ENCODE measurements at places on chromosomes 1 and 21. TPM values are rescaled to one million over a fixed set of nuclear protein-coding genes. Genes with fewer than 3 reads are reported as not detected.
A peak's percentile ranks its signal among the peaks of the same experiment; 100 is the strongest.

- no peaks in the 10 kb centered on the region for H3K4me1 ChIP-seq
- H3K4me3 ChIP-seq: no peak overlapping the region
- H3K27me3 ChIP-seq: no peaks in the 10 kb centered on the region
- DNase-seq: no peak
Measured at GRCh38 chr1:91958926-91959325, 9.7 kb downstream of the BRDT start.

GRCh38 chr1:216604771-216605170 is 118.5 kb downstream of the ESRRG start:
- no peak overlapping the region for H3K27ac ChIP-seq
- peaks cover 2% of the 10 kb centered on the region for H3K27me3 ChIP-seq
- no peak for DNase-seq
- no peaks in the 10 kb centered on the region for H3K36me3 ChIP-seq

DNA sequence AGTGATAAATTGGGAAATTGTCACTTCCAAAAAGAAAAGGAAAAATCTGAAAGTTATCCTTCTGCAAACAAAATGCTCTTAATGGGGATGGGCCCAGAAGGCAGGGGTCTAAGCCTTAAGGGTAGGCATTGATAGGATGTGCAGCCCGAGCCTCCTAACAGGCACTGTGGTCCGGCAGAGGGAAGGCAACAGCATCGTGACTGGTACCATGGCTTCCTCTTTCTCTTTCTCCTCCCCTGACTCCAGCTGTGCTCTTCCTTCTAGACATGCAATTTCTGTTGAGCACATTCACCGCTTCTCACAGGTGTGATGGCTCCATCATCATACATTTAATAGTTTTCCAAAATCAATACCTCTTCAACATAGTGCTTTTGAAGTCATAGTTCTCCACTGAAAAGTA is 91.5 kb downstream of the SELENOF start:
- no peaks in the 10 kb centered on the region for H3K4me1 ChIP-seq
- no peak overlapping the region for H3K4me3 ChIP-seq
- DNase-seq: no peak

GRCh38 chr1:43944860-43945259 is 1.9 kb upstream of the IPO13 start:
- no peak for DNase-seq
- no peak overlapping the region for H3K4me3 ChIP-seq
- H3K36me3 ChIP-seq: no peaks in the 10 kb centered on the region
- peaks cover 7% of the 10 kb centered on the region for H3K4me1 ChIP-seq

- peaks cover 4% of the 10 kb centered on the region for H3K27me3 ChIP-seq
- peaks cover 3% of the 10 kb centered on the region for H3K36me3 ChIP-seq
- no peak for DNase-seq
- H3K4me1 ChIP-seq: peaks cover 42% of the 10 kb centered on the region
- H3K27ac ChIP-seq: no peak overlapping the region
Measured at GRCh38 chr1:15962176-15962575, 13.7 kb downstream of the ZBTB17 start.

GRCh38 chr1:29368936-29369932 is 132.9 kb downstream of the PTPRU start:
- H3K4me3 ChIP-seq: no peak overlapping the region
- H3K27me3 ChIP-seq: peaks cover 13% of the 10 kb centered on the region
- peak overlapping the region; percentile 14 for H3K27ac ChIP-seq
- peaks cover 11% of the 10 kb centered on the region for H3K36me3 ChIP-seq
- DNase-seq: no peak

Gene PRDM16
- total RNA-seq: 0.07 TPM

DNA sequence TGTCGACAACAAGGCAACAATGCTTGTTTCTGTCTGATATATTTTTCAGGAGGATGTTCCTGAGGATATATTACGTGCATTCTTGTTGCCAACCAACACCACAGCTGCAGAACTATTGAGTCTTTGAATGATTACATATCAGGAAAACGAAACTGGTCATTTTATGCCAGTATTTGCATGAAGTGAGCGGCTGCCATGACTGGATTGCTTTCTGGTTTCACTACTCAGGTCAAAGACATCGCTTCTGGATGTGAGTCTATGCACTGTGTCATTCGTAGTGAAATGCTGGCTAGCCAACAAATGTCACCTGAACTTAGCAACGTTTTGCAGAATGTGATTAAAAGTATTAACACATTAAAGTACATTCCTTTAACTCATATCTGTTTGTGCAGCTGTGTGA is 35.8 kb upstream of the OLFM3 start:
- no peaks in the 10 kb centered on the region for H3K36me3 ChIP-seq
- no peaks in the 10 kb centered on the region for H3K27me3 ChIP-seq
- H3K4me3 ChIP-seq: no peak overlapping the region
- DNase-seq: no peak
- no peaks in the 10 kb centered on the region for H3K4me1 ChIP-seq
- no peak overlapping the region for H3K27ac ChIP-seq

DNA sequence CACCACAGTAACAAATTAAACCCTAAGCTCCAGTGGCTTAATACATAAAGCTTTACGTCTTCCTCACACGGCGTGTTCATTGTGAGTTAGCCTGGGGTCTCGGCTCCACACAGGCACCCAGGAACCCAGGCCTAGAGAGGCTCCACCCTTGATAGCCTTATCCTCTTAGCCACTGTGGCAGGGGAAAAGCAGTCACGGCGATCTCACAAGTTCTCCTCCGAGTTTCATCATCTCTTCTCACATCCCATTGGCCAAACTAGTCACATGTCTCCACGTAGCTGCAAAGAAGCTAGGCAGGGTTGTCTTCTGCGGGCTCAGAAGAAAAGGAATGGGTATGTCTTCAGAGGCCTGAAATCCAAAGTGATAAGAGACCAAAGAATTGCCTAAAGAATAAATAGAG is 122.3 kb upstream of the GRIK3 start:
- no peak for DNase-seq
- peaks cover 8% of the 10 kb centered on the region for H3K27me3 ChIP-seq
- no peak overlapping the region for H3K27ac ChIP-seq
- no peak overlapping the region for H3K4me3 ChIP-seq
- H3K4me1 ChIP-seq: no peaks in the 10 kb centered on the region
- H3K36me3 ChIP-seq: peaks cover 4% of the 10 kb centered on the region

DNA sequence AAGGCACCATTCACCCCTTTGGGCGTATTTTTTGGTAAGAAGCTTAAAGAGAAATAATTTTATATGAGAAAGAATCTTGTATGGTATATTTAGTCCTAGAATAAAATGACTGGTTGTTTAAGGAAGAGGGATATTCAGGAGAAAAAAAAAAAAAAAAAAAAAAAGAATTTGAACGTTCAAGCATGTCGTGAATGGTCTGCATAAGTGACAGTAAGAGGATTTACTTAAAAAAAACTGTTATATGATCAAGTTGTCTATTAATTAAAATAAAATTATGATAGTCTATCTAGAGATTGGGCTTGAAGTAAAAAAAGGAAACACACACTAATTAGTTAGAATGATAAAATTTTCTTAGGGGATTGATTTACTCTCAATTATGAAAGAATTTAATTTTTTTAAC is 11.7 kb upstream of the OR14I1 start:
- H3K4me3 ChIP-seq: no peak overlapping the region
- DNase-seq: no peak
- peaks cover 4% of the 10 kb centered on the region for H3K36me3 ChIP-seq
- peaks cover under 1% of the 10 kb centered on the region for H3K27me3 ChIP-seq
- no peaks in the 10 kb centered on the region for H3K4me1 ChIP-seq

DNA sequence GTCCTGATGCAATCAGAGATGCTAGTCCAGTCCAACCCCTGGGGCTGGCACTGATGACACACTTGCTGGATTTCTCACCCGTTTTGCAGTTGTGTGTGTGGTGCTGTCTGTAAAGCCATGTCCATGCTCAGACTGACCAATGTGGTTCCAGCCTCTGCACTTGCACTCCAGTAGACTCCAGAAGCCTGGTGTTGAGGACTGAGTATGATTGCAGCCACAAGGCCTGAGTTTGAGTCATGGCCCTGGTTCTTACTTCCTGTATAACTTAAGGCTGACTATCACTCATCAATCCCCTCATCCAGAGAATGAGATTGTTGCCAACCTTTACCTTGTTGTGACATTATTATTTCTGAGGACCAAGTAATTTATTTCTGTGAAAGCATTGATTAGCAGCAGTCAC is 34.8 kb upstream of the IKBKE start:
- peaks cover 2% of the 10 kb centered on the region for H3K27me3 ChIP-seq
- no peaks in the 10 kb centered on the region for H3K36me3 ChIP-seq

GRCh38 chr1:56910441-56910985 is 55.3 kb downstream of the C8B start:
- H3K4me3 ChIP-seq: no peak overlapping the region
- H3K27me3 ChIP-seq: peaks cover 6% of the 10 kb centered on the region
- peaks cover 2% of the 10 kb centered on the region for H3K4me1 ChIP-seq
- no peak overlapping the region for H3K27ac ChIP-seq

- DNase-seq: peak; percentile 83
- no peaks in the 10 kb centered on the region for H3K36me3 ChIP-seq
- no peak overlapping the region for H3K27ac ChIP-seq
- no peak overlapping the region for H3K4me3 ChIP-seq
- no peaks in the 10 kb centered on the region for H3K4me1 ChIP-seq
- H3K27me3 ChIP-seq: peaks cover 1% of the 10 kb centered on the region
Measured at GRCh38 chr1:165369255-165369848, 12.8 kb upstream of the LMX1A start.

Gene TNFRSF4
- total RNA-seq: 0.29 TPM

Gene C1orf56
- 1.8 TPM for total RNA-seq

DNA sequence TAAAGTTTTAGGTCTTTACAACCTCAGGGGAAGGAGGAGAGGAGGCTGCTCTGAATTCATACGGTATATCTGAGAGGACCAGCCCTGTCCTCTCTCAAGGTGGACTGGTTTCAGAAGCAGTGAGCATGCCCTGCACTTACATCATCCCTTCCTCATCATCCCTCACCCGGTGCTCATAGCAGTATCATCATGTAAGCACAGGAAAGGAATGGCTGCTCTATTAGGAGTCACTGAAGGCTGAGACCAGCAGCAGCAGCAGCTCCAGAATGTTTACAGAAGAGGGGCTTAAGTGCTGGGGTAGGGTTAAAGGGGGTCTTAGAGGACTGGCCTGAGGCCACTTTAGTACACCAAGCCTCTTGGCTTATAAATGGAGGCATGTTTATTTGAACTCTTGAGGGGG is 185.9 kb downstream of the AK5 start:
- H3K36me3 ChIP-seq: no peaks in the 10 kb centered on the region
- no peak overlapping the region for H3K4me3 ChIP-seq
- no peak for DNase-seq

- H3K27ac ChIP-seq: no peak overlapping the region
- H3K4me3 ChIP-seq: no peak overlapping the region
- no peaks in the 10 kb centered on the region for H3K27me3 ChIP-seq
Measured at GRCh38 chr1:189939967-189940366, 537.7 kb downstream of the BRINP3 start.

- DNase-seq: no peak
- peaks cover 2% of the 10 kb centered on the region for H3K27me3 ChIP-seq
- no peak overlapping the region for H3K4me3 ChIP-seq
- H3K27ac ChIP-seq: no peak overlapping the region
- no peaks in the 10 kb centered on the region for H3K36me3 ChIP-seq
Measured at GRCh38 chr1:111571239-111571638, 48.4 kb upstream of the RAP1A start.

DNA sequence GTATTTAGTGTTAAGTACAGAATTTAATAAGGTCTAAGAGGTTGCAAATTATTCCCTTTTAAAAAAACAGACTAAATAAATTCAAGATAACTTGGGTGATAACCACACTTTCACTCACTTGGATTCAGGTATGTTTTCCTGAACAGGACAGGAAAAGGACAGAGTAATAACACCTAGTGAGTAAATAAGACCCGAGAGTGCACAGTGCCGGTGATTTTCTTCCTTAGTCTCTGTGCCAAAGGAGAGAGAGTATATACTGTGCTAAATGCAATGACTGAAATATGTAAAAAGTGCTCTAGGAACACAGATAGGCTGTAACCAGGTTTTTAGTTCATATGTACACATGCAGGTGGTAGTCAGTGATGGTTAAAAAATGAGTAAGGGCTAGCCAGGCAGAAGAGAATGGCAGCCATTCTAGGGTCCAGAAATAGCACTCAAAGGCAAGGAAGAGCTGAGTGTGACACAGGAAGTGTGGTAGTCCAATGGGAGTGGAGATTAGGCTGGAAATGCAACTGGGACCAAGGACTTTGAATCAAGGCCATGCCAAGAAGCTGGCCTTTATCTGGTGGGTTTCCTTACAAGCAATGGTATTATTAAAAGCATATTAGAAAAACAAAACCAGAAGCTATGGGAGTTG is 58.1 kb downstream of the NRIP1 start:
- H3K4me3 ChIP-seq: no peak overlapping the region
- peaks cover 47% of the 10 kb centered on the region for H3K4me1 ChIP-seq
- peaks cover 6% of the 10 kb centered on the region for H3K36me3 ChIP-seq

DNA sequence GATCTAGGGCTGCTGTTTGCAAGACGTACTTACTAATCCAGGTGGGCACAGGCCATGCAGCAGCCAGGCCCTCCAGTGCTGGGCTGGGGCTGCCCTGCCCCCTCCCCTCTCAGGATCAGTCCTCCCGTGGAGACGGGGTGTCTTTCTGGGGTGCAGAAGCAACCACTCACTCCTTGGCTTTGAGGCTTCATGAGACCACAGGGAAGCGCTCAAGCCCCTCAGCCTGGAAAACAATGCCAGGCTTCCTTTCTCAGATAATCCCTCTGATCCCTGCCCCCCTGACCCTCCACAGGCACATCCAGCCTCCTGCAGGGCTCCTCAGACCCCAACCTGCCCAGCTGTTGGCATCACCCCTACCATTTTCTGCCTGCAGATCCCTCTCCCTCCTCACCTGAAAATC is 13.9 kb upstream of the C2CD2 start:
- peaks cover 21% of the 10 kb centered on the region for H3K4me1 ChIP-seq
- H3K27ac ChIP-seq: no peak overlapping the region
- peaks cover 9% of the 10 kb centered on the region for H3K36me3 ChIP-seq

All from glutamatergic neuron (in vitro differentiated cells).